NCI-H774 (cell line): ENCODE measurements at places on chromosomes 5 and 9.

GRCh38 chr9:69674716-69675438 lies 2.7 kb upstream of the APBA1 start:
- no peak for DNase-seq

DNA sequence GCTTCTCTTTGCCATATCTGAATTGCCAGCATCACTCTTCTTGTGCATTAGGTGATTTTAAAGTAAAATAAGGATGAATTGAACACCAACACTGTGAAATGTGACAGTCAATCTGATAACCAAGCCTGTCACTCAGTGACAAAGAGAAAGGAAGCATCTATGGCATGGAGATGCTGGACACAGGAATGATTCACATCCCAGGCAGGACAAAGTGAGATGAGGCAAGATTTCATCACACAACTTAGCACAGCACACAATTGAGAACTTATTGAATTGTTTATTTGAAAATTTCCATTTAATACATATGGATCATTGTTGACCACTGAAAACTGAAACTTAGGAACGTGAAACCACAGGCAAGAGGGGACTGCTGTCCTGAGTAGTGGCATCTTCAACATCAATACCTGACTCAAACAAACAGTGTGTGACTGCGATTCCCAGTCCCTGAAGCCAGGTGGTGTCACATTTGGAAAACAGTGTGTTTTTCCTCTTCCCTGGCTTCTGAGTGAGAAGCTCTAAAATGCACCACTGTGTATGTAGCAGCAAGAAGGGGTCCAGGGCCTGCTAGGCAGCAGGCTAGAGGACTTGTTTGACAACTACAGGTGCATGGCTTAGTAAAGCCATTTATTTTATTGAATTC lies 10.7 kb downstream of the GAPT start:
- DNase-seq: no peak

DNA sequence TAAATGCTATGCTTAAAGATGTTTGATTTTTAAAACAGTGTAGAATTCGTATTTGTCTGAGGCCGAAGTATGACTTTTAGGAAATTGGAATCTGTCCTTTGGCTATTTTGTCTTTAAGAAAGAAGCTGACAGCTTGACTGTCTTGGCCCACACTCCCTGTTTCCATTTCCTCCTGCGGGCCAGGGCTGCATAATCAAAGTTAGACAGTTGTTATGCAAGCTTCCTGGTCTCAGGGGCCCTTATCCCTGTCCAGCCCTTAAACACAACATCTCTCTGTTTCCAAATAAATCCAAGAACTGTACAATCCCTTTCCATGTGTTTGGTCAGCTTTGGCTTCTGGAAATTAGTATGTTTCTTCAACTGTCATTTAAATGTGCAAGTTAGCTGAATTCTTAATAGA lies 54.6 kb upstream of the ECM2 start:
- DNase-seq: no peak

GRCh38 chr5:95237324-95237723 lies 47.6 kb downstream of the MCTP1 start:
- no peak for DNase-seq

GRCh38 chr5:172356047-172356446 lies 72.5 kb upstream of the UBTD2 start:
- no peak for DNase-seq

- peak; percentile 64 for DNase-seq
These were observed 62.1 kb downstream of the PCSK1 start for GRCh38 chr5:96370976-96371375.

DNA sequence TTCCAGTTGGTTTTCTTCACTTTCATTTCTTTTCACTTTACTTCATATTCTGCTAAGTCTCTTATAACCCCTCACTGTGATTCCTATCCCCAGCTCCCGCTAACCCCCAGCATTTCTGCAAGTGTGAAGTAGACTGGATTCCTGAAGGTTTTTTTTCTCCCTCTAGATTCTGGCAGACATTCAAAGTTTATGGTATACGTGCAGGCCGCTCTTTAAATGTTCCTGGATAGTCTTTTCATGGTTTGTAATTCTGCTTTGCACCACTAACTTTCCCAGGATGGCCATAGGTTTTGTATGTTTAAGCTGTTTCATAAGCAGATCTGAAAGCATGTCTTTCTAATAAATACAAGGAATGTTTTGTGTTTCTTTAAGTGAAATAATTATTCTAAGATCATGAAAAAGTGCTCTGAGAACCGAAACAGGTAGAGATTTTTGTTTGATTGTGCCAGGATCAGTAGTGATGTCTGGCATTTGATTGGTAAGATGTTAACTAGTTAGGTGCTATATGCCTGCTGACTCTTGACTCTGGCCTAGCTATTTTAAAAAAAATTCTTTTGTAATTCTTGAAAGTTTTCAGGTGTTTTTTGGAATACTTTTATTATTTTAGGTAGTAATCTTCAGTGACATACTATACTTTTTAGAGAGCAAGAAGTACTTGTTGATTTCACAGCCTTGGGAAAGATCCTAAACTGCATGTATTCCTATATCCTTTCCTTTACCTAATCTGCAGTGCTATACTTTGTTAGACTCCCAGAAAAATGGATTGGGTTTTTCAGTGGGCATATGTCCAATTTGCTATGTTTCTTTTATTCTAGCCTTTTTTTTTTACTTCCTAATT lies 29.7 kb downstream of the CNOT6 start:
- no peak for DNase-seq

GRCh38 chr5:135695656-135696313 lies 117.0 kb upstream of the CXCL14 start:
- DNase-seq: no peak

DNA sequence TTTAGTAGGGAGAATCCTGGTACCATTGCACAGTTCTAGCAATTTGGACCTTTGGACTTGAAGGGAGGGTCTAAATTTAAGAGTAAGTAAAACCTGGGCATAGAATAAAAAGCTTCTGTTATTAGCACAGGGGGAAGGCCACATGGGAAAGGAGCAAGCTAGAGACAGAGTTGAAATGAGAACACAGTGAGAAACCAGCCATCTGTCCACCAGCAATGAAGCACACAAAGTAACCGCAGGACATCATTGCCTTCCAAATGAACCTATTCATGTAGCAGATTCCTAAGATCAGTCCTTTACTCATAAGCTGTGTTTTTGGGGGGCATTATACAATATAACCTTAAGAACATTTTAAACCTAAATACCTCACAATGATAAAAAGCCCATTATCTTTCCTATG lies 407.4 kb downstream of the HCN1 start:
- no peak for DNase-seq

- DNase-seq: no peak
These were observed 233.2 kb upstream of the RFX3 start for GRCh38 chr9:3758816-3759576.

- DNase-seq: no peak
These were observed 193.8 kb upstream of the GAS1 start for GRCh38 chr9:87141124-87141523.

GRCh38 chr5:57887851-57888621 lies 405.4 kb upstream of the ACTBL2 start:
- DNase-seq: peak; percentile 26

DNA sequence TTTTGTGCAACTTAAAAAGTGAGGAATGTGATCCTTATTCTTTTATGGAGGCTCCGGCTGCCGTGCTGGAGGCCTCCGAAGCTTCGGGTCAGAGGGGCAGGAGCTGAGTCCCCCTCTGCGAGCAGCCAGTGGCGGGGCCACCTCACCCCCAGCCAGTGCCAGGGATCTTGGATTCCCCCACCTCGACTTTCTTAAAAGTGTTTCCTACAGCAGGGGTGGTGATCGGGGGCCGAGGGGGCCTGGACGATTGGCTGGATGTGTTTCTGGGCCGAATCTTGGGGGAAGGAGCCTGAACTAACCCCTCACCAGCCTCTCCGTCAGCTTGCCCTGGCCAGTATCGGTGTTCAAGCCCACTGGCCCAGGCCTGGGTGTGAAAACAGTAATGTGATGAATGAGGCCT lies 92.2 kb upstream of the LMX1B start:
- DNase-seq: no peak

DNA sequence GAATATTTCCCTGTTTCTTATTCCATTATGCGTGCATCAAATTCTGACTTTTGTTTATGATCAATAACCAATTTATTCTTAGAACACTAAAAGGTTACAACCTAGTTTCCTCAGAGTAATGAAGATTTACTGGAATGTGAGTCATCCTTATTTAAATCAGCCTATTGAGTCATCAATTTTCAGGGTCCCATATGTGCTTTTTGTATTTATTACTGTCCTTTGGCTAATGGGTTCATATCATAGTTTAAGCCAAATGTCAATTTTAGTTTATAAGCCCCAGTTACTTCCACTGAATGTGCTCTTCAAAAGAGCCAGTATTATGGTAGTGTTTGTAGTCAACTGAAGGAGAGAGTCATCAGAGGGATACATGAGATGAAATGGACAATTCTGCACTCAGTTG lies 359.2 kb downstream of the PRR16 start:
- DNase-seq: no peak

- DNase-seq: no peak
These were observed 29.4 kb downstream of the LCP2 start for GRCh38 chr5:170268153-170268689.

- no peak for DNase-seq
These were observed 7.4 kb downstream of the SHC3 start for GRCh38 chr9:89171231-89171630.

- peak; percentile 90 for DNase-seq
These were observed at the start of gene ELOVL7 for GRCh38 chr5:60843936-60844905. ELOVL7 (minus strand) TSS chr5:60844269; CDS start chr5:60787397, 56,872 bp downstream.

DNA sequence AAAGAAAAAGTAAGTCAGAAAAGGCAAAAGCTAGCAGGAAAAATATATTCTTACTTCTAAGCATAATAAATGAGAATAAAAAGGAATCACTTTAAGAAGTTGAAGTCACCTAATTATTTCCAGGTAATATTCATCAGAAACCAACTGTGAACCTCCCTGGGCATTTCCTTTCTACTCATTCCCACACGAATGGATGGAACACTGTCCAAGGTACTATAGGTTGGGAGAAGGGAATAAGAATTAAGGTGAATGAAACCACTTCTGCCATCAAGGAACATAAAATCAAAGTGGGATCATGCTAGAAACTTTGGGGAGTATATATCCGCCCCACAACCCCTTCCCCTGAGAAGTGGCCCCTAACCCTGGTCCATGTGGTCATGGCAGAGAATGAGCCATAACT lies 41.6 kb downstream of the PRELID2 start:
- DNase-seq: no peak

DNA sequence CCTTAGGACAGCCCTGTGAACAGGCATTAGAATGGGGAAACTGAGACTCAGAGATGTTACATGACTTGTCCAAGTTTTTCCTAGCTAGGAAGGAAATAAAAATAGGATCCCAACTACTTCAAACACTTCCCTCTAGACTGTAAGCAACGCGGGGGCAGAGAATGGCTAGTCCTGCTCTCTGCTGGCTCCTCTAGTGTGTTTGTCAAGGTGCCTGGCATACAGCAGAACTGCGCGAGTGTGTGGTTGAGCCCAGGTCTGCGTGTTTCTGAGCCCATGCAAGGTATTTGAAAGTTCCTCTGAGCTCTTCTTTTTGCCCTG lies 152.5 kb downstream of the MACROH2A1 start:
- DNase-seq: no peak

DNA sequence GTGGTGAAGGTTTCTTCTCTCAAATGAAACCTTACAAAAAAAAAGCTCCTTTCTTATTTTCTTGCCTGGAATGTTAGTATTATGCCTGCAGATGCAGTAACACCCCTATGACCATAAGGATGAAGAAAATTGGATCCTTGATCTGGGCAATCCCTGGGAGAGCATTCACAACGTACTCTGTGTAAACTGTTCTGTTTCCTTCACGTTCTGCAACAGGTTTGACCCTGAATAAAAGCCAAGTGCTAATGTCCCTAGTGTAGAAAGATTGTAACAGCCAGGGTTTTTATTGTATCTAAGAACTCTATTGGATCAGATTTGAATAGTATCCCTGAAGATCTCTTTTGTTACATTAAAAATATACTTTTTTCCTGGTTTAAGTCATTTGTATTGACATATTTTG lies 1639.6 kb upstream of the ACO1 start:
- no peak for DNase-seq

- DNase-seq: no peak
These were observed 5.7 kb upstream of the NIPAL4 start for GRCh38 chr5:157454273-157454672.

DNA sequence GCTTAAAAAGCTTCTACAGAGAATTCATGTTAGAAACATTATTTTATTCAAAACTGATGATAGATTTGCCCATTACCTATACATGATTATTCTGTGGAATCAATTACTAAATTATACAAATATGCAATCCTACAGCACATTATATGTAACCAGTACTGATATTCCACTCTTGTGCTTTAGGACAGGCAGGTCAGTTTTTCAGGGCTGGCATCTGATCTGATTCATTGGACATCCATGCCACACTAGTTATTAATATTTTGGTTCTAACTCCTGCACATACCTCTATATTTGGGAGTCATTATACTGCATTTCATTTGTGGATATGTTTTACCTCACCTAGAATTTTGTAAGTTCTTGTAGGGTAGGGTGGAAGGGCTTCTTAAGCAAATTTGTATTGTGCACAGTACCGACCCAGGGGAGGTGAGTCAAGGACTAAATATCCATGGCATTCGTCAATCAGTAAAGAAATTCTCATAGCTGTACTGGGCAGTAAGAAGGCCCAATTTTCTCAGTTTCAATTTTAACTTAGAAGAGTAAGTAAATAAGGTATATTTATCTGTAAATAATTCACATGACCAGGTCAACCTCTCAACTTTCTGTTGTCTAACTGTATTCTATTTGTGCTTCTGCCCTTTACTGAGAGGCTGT lies 33.5 kb downstream of the ELOVL7 start:
- DNase-seq: no peak

DNA sequence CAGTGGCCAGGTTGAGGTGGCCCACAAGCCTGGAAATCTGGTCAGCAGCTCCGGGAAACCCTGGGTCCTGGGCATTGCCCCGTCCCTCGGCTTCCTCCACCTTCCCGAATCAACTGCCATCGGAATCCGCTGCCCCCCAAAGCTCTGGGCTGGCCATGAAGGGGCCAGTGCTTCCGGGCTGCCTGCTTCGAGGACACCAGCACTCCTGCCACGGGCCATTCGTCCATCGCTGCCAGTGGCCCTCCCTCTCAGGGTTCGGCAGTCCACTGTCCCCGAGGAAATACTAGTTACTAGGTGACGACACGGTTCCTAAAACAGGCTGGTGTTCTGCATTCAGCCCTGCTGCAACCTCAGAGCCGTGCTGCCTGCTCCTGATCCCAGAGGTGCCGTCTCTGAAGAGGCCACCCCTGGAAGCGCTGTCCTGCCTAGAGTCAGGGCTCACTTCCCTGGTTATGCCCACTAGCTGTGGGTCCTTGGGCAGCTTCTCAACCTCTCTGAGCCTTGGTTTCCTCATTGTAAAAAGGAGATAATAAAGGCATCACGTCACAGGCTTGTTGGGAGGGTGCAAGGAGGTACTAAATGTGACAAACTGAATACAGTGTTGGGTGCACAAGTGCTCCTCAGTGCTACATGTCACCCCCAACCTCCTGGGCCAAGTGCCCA lies 3.5 kb upstream of the WDR5 start:
- DNase-seq: no peak
